ENCODE measurements at places on chromosomes 2 and 18. TPM values are rescaled to one million over a fixed set of nuclear protein-coding genes. Genes with fewer than 3 reads are reported as not detected.
A peak's percentile ranks its signal among the peaks of the same experiment; 100 is the strongest.

DNA sequence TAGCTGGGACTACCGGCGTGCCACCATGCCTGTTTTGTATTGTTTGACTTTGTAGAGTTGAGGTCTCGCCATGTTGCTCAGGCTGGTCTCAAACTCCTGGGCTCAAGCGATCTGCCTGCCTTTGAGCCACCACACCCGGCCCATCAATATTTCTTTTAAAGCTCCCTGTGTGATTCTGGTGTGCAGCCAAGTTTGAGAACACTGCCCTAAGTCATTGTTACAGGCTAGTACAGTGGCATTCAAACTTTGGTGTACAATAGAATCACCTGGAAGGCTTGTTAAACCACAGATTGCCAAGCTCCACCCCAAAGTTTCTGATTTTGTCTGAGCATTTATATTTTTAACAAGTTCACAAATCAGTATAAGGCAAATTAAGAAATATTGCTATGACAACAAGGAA is 99.9 kb downstream of the RBBP8 start:
- no peaks in the 10 kb centered on the region for H3K27me3 ChIP-seq
- no peak for DNase-seq
- H3K27ac ChIP-seq: peak overlapping the region; percentile 82
- peaks cover 2% of the 10 kb centered on the region for H3K4me1 ChIP-seq
- no peaks in the 10 kb centered on the region for H3K36me3 ChIP-seq

- H3K4me3 ChIP-seq: no peak overlapping the region
- H3K27ac ChIP-seq: no peak overlapping the region
- no peaks in the 10 kb centered on the region for H3K4me1 ChIP-seq
- DNase-seq: no peak
- H3K36me3 ChIP-seq: no peaks in the 10 kb centered on the region
Observed at GRCh38 chr2:158414538-158414937, 42.0 kb downstream of the CCDC148 start.

GRCh38 chr2:41180387-41180786 is 728.5 kb upstream of the SLC8A1 start:
- no peak overlapping the region for H3K27ac ChIP-seq
- no peaks in the 10 kb centered on the region for H3K27me3 ChIP-seq
- no peaks in the 10 kb centered on the region for H3K36me3 ChIP-seq
- DNase-seq: no peak
- H3K4me3 ChIP-seq: no peak overlapping the region
- no peaks in the 10 kb centered on the region for H3K4me1 ChIP-seq

DNA sequence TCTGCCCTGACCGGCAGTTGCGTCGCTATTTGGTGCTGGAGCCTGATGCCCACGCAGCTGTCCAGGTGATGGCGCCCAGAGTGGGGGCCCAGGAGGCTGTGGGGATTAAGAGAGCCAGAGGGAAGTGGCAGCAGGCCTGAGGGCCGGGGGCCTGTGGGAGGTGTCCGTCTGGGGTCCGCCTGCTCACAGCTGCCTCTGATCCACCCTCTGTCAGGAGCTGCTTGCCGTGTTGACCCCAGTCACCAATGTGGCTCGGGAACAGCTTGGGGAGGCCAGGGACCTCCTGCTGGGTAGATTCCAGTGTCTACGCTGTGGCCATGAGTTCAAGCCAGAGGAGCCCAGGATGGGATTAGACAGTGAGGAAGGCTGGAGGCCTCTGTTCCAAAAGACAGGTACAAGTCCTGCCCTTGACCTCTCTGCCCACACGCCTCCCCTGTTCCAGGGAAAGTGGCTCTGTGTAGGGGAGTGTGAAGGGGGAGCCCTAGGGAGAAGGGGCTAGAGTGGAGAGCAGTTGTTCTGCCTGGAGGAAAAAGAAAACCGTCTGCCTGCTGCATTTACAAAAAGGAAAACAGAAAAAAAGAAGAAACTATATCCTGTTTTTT is 11.6 kb downstream of the STK11IP start:
- H3K4me3 ChIP-seq: no peak overlapping the region
- no peaks in the 10 kb centered on the region for H3K27me3 ChIP-seq
- no peaks in the 10 kb centered on the region for H3K36me3 ChIP-seq
- DNase-seq: no peak
- no peak overlapping the region for H3K27ac ChIP-seq
- H3K4me1 ChIP-seq: no peaks in the 10 kb centered on the region

- no peak for DNase-seq
- H3K36me3 ChIP-seq: no peaks in the 10 kb centered on the region
- H3K4me1 ChIP-seq: no peaks in the 10 kb centered on the region
- H3K4me3 ChIP-seq: no peak overlapping the region
Observed at GRCh38 chr18:54561706-54562267, 29.3 kb upstream of the DYNAP start.

TMEM198 gene
- total RNA-seq: 1.9 TPM

DNA sequence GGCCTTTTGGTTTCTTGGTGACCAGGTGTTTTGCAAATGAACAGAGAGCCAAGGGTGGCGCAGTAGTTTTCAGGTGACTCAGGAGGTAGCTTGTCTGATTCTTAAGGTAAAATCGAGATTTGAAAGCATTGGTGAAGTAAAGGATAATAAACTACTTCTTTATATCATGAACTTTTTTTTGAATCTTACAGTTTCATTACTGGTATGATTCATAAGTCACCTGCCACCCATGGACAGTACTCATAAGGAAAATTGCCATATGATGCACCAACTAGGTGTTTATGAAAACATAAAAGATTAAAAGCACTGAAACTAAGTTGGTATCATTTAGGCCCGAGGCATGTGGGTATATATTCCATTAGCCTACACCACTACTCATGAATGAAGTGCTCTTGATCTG is 84.1 kb upstream of the MGAT5 start:
- H3K4me1 ChIP-seq: no peaks in the 10 kb centered on the region
- no peaks in the 10 kb centered on the region for H3K36me3 ChIP-seq
- no peak for DNase-seq
- H3K4me3 ChIP-seq: no peak overlapping the region
- no peaks in the 10 kb centered on the region for H3K27me3 ChIP-seq
- H3K27ac ChIP-seq: peak overlapping the region; percentile 33

AFF3 gene
- 8.2 TPM for total RNA-seq

DNA sequence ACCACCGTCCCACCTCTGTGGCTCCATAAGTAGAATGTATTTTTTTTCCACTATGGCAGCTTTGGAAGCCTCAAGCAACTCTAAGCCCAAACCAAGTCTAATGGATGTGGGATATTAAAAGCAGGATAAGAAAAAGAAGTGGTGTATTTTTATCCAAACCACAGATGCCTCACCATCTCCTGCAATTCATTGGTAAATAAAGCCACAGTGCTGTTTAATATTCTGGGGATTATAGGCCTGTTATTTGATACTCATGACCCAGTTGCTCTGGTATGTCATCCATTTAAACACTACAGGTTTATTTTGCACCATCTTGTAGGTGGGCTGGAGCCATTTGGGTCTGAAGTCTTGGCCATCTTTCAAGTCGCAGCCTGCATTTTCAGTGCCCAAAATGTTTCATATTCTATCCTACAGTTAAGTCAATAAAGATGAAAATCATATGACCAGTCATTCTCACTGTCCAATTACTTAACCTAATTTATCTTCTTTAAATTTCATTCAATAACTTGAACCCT is 279.5 kb upstream of the EPHA4 start:
- no peaks in the 10 kb centered on the region for H3K27me3 ChIP-seq
- H3K27ac ChIP-seq: no peak overlapping the region
- H3K4me1 ChIP-seq: no peaks in the 10 kb centered on the region
- H3K36me3 ChIP-seq: no peaks in the 10 kb centered on the region
- H3K4me3 ChIP-seq: no peak overlapping the region
- no peak for DNase-seq

DNA sequence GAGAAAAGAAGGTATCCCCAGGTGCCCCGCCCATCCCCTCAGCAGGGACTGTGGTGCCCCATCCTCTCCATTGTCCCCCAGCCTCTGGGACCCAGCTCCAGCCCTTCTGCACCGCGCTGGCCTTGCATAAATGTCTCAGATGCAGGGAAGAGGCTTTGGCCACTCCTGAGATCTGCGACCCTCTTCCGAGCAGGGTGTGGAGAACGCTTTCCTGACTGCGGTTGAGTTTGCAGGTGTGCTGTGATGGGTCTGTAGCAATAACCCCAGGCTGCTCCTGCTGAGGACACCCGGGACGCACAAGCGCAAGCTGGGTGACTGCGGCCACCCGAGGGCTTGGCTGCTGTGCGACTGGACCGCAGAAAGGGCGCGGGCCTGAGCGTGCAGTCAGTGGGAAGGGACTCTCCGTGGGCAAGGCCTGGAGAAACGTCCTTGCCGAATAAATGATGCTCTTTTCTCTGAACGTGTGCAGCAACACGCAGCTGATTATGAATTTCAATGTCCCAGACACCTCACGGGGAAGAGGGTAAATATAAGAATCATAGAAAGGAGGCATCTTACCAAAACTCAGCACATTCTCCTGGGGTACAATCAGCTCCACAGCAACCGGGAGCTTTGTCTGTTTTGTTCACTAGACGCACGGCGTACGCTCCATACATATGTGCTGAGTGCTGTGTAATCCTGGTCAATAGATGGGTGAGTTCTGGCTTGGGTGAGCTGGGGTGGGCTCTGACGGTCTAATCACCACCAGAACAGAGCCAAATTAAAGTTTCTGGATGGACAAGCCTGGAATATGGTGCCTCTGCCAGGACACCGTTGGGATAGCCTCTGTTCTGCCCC is 67.5 kb upstream of the ZNF516 start:
- H3K27me3 ChIP-seq: no peaks in the 10 kb centered on the region
- no peak overlapping the region for H3K4me3 ChIP-seq
- H3K36me3 ChIP-seq: no peaks in the 10 kb centered on the region
- DNase-seq: no peak
- H3K27ac ChIP-seq: no peak overlapping the region
- H3K4me1 ChIP-seq: no peaks in the 10 kb centered on the region
